Stimulated activated CD4-positive, alpha-beta T cell treated with anti-CD3 and anti-CD28 coated beads, Interleukin-12 subunit alpha, Interleukin-12 subunit beta, amount 100 ng/mL, for 24 hours (primary cell): ENCODE measurements at places on chromosomes 7 and 10.

- DNase-seq, result no peak
These were observed 216.3 kb upstream of the NRP1 start for GRCh38 chr10:33550811-33551210.

DNA sequence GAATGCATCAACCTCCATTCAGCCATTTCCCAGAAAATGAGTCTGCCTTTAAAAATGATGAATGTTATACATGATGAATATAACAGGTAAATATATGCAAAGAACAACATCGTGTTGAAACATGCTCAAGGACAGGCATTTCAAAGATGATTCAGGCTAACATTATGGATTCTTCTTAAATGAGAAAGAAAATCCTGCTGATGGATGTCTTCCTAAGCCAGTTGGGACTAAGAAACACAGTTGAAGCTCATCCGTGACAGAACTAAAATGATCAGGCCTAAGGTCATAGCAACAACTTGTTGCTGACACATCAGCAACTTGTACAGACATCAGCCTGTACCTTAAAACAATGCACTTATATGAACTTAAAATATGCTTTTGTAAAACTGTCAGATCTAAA, 267.9 kb downstream of the MAGI2 start:
- DNase-seq, result no peak

GRCh38 chr10:48879451-48879850, 60.2 kb downstream of the LRRC18 start:
- no peak for DNase-seq

- no peak for DNase-seq
These were observed 265.1 kb downstream of the LRMDA start for GRCh38 chr10:75696536-75696935.

DNA sequence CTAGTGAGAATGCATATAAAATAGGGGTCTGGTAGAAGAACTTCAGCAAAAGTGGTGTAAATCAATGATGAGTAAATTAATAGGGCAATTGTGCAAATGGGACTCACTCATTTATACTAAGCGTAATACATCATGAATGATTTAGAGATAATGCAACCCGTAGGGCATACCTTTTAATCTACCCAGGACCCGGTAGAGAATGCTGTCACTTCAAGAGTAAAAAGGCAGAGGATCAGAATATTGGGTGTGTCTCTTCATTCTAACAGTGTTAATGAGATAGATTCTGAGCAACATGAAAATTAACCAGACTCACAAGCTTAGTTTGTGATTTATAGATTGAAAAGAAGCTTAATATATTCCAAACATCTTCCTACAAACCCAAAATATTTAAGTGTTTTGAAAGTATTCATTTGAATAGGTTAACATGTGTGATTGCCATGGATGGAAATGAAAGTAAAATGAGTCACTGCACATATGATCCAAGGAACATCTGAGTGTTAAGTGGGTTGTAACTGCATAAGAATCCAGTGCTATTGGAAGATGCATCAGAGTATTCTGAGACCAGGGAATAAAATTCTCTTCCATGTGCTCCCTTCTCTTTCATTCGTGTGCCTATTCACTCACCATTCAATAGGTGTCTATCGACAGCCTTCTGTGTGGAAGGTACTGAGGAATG, 690.6 kb downstream of the AUTS2 start:
- DNase-seq, result no peak

DNA sequence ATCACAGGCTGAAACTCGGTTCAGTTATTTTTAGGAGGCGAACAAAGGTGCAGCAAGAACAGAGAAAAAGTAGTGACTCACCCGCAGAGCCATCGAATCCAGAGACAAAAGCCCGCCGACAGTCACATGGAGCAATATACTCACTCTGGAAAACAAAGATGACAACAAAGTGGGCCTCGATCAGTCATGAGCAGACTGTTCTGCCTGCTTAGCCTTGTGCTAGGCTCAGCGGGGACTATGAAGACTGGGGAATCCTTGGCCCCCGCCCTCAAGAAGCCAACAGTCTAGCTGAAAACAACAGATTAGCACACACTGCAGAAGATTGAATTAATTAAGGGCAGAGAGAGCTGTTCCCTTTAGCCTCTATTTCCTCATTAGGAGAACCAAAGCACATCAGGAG, 30.4 kb downstream of the XPNPEP1 start:
- DNase-seq, result no peak

DNA sequence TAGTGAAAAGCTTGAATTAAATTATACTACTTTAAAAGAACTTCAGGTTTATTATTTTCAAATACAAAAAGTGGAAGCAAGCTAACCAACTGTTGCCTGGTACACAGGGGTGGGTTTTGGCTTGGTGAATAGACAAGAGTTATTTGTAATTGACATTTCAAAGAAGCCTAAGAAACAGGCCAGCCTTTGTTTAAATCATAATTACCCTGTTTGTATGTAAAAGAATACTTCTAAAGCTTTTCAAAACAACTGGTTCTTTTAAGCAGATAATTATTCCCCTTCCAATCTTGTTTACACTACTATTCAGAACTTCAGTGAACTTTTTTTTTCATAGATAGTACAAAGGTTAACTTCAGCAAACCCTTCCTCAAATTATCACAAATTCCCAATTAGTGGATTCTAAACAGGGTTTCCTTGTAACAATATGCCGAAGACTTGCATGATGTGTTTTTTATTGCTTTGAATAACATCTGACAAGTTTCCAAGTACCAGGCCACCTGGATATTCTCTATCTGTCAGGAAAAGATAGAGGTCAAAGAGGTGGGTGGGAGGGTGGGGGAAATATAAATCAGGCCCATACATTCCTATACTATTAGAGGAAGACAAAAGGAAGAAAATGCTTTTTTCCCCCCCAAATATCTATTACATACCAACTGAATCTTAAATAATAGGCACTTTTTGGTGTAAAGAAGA, 20.4 kb downstream of the SSMEM1 start:
- no peak for DNase-seq

DNA sequence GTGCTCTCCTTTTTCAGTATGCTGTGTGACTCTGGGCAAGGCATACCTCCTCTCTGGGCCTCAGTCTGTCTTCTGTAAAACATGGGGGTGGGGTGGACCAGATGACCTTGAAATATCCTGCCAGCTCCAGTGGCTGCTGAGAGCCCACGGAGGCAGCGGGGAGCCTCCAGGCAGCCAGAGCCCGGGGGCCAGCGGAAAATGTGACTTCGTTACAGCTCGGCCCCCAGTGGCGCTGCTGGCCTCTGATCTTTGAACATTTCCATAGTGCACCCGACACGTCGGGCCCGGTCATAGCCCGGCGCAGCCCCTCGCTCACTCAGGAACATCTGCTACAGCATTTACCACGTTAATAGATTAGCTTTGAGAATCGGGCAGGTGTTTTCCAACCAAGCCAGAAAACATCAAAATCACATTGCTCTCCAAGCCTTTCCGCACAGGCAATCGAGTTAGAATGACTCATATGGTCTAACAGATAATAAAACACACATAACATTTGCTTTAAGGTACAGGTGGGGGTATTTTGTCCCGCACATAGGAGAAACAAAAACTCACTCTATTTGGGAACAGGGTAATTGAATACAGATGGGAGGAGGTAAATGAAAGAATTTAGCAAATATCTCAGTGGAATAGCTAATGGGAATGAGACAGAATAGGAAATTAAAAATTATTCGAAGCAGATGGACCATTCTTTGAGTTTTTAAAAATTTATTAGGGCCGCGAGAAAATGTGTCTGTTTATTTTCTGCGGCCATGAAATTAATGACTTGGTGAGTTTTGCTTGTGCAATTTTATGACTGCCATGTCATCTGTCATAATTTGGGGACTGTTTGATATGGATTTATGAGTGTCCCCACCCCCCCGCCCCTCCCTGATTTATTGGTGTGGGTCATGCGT, 26.3 kb upstream of the COMTD1 start:
- no peak for DNase-seq

- no peak for DNase-seq
These were observed 743.2 kb downstream of the AUTS2 start for GRCh38 chr7:70341446-70341845.

GRCh38 chr10:16009785-16010184, 149.5 kb upstream of the MINDY3 start:
- no peak for DNase-seq

- no peak for DNase-seq
These were observed 68.0 kb downstream of the SH3PXD2A start for GRCh38 chr10:103787331-103787730.

- DNase-seq, result no peak
These were observed 1355.2 kb downstream of the XPNPEP1 start for GRCh38 chr10:108567899-108568752.

DNA sequence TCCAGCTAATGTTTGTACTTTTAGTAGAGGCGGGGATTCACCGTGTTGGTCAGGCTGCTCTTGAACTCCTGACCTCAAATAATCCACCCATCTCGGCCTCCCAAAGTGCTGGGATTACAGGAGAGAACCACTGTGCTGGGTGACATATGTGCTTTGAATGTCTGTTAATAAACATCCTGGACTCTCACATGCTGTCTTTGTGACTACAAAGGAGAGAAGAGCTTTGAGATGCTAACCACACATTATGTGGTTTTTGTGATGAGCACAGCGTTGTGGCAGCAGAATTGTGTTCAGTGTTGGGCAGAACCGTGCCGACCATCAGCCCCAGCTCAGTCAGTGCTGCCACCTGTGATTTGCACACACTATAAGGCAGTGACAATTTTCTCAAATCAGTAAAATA, 500.1 kb upstream of the KLF6 start:
- no peak for DNase-seq

- DNase-seq, result no peak
These were observed 88.1 kb downstream of the FOXL3 start for GRCh38 chr7:378041-378420.

DNA sequence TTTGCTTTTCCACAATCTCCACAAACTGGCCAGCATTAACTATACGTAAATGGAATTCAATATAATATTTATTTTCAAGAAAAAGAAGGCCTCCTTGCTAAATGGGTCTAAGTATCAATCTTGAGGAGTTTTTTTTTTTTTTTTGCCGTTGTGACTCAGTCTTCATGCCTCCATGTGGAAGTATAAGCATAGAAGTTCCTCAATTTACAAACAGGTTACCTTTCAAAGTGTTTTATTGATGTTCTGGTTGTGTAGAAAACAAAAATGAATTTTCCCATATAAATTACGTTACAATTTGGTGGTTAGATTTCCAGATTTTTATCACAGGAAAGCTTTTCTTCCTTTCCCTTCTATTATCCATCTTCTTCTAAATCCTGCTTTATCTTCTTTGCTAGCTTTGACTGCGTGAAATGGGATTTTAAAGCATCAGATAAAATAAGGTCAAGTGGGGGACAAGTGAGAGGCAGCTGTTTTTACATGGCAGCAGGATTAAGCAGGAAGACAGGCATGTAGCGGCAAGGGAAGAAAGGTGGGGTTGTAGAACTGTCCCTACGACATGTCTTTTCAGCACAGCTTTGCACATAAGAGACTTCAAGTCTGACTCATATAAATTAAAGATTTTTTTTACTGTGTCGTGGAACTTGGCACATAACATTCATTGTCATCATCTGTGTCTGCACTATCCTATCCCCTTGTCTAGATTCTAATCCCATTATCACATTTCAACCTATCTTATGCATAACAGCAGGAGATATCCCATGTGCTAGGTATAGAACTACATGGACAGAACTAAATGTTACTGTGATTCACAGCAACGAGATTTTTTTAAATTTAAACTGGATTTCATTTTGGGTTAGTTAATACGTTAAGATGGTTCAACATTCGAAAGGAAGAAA, 135.3 kb upstream of the FAM3C start:
- no peak for DNase-seq

DNA sequence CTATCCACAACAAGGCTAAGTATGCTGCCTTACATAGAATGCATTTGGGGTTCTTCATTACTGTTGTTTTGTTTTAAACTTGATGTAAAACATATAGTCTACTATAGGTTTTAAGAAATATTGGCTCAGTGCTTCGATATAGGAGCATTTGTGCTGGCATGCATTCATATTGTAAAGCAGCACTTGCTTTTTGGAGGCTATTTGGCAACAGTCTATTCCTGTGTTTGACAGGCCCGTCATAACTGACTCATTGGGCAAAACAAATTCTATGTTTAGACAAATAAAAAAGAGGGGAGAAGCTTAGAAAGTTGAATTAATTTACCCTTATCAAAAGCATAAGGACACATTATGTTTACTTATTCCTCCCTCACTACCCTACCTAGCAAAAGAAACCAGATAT, 38.4 kb upstream of the PLXDC2 start:
- no peak for DNase-seq

DNA sequence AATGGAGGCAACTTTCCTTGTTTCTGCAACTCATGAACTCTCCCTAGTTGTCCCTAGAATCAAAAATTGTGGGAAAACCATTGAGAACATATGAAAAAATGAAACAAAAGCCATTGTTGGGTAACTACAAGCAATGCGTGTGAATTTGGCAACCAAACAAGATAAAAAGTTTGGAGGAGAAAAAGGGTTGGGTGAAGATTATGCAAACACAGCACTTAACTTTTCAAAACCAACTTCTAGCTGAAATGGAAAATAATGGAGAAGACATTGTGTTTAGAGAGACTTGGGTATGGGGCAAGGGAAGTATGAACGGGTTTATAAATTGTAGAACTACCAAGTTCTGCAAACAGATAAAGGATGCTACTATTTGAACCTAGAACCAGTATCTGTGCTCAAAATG, 89.0 kb upstream of the SVIL start:
- DNase-seq, result no peak

DNA sequence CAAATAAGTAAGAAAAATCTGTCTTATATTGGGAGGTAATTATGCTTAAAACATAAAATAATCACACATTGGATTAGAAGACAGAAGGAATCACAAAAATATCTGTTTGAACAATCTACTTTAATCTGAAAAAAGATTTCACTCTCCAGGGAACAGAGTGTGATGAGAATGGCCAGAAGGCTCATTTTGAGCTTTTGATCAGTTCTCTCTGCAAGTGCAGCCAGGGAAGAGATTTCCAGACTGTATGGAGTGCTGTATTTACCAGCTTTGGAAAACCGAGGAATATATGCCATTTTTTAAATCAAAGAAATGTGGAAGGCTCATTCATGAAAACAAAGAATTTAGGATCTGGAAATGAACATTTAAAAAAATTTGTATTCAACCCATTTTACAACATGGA, 83.0 kb upstream of the WAC start:
- DNase-seq, result no peak

- no peak for DNase-seq
These were observed 283.5 kb downstream of the ARHGAP12 start for GRCh38 chr10:31644931-31645633.

DNA sequence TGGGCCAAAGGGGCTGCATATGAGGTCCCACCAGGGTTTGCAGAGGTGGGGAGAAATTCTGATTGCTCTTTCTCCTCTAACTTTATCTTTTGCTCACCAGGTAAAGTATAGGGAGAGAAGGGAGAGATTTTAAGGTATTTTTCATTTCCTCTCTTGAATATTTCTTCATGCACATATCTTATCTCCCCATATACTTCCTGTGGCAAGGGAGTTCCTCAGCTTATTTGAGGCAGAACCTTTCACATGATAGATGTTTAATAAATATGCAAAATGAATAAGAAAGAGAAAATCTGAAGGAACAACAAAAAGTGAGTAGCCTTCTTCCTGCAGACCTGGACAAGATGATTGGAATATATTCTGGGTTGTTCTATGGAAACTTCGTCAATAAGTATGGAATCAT, 67.4 kb upstream of the PDCD4 start:
- no peak for DNase-seq

- no peak for DNase-seq
These were observed 40.5 kb downstream of the HTR7 start for GRCh38 chr10:90817128-90817889.
